ENCODE measurements at places on chromosomes 12 and 14. TPM values are rescaled to one million over a fixed set of nuclear protein-coding genes. Genes with fewer than 3 reads are reported as not detected.

- peak overlapping the region; percentile 22 for H3K27ac ChIP-seq
- peaks cover 61% of the 10 kb centered on the region for H3K36me3 ChIP-seq
- ATAC-seq = no peak
- no peaks in the 10 kb centered on the region for H3K27me3 ChIP-seq
- no peak overlapping the region for H3K4me3 ChIP-seq
Observed at GRCh38 chr12:119681111-119681510, 13.2 kb downstream of the PRKAB1 start.

DNA sequence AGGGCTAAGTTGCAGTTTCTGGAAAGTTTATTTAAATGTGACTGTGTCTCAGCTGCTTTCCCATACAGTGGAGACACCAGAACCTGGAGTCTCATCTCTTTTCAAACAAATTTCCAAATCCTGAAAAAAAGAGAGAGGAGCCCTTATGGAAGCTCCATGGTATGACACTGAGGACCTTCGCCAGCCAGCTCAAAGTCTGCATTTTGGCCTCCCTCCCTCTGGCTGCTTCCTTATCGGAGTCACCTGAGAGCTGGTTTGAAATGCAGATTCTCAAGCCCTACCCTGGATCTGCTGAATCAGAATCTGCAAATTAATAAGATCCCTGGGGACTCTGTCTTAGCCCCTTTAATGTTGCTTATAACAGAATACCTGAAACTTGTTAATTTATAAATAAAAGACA is 21.7 kb upstream of the JDP2 start:
- no peaks in the 10 kb centered on the region for H3K4me1 ChIP-seq
- no peak overlapping the region for H3K27ac ChIP-seq
- H3K4me3 ChIP-seq = no peak overlapping the region

- H3K27me3 ChIP-seq = no peaks in the 10 kb centered on the region
- ATAC-seq = no peak
- H3K4me3 ChIP-seq = no peak overlapping the region
Observed at GRCh38 chr12:19576506-19577280, 137.4 kb downstream of the AEBP2 start.

DNA sequence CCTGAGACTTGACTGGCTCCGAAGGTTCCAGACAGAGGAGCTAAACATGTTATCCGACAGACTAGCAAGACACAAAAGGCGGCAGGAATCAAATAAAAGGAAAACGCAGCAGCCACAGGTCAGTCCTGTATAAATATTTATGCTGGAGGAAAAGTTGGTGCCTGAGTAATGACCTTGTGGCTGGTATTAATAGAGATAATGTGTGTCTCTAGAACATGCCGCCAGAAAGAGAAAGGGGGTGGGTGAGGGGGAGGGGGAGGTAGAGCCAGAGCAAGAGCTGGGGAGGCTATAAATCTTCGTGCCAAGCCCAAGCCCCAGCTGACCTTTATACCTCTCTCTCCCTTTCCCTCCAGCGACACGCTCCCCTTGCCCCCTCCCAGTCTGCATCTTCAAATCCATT is 590.4 kb downstream of the MED13L start:
- no peaks in the 10 kb centered on the region for H3K36me3 ChIP-seq
- no peak overlapping the region for H3K4me3 ChIP-seq
- H3K27me3 ChIP-seq = no peaks in the 10 kb centered on the region

GRCh38 chr12:128745772-128746689 is 77.7 kb downstream of the SLC15A4 start:
- H3K27ac ChIP-seq = no peak overlapping the region
- H3K27me3 ChIP-seq = peaks cover 14% of the 10 kb centered on the region
- no peak for ATAC-seq
- no peak overlapping the region for H3K4me3 ChIP-seq

- peaks cover 19% of the 10 kb centered on the region for H3K27me3 ChIP-seq
- ATAC-seq = no peak
- H3K4me1 ChIP-seq = no peaks in the 10 kb centered on the region
- no peaks in the 10 kb centered on the region for H3K36me3 ChIP-seq
- H3K27ac ChIP-seq = no peak overlapping the region
Observed at GRCh38 chr12:127194176-127194575, 1072.8 kb upstream of the TMEM132C start.

DNA sequence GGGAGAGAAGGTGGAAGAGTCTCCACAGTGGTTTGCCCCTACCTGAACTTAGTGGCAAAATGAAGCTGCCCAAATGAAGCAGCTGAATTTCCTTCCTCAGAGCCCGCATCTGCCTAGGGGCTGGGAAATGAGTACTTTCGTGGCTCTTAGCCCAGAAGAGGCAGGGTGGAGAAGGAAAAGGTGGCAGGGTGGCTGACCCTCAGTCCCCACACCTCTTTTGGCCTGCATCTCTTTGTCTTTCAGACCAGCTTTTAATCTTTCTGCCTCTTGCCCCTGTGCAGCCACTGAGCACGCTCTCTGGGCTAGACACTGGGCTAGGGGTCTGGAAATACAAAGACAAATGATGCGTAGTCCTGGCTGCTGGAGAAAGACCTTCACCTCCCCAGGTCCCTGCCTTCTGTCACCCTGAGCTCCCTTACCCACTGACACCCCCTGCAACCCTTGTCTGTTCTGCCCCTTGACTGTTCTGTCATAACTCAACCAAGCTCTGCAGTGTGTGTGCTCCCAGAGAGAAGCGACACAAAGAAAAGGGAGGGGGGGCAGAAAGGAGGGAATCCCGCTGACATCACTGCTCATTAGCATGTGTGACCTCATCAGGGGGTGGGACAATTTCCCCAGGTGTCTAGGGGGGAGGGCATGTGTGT is 371 bp upstream of the REM2 start:
- peaks cover 30% of the 10 kb centered on the region for H3K4me1 ChIP-seq
- peaks cover 19% of the 10 kb centered on the region for H3K36me3 ChIP-seq
- no peak for ATAC-seq
- no peak overlapping the region for H3K4me3 ChIP-seq
- peak overlapping the region; percentile 49 for H3K27ac ChIP-seq

- ATAC-seq = no peak
- H3K27me3 ChIP-seq = peaks cover 3% of the 10 kb centered on the region
- H3K4me3 ChIP-seq = no peak overlapping the region
- no peaks in the 10 kb centered on the region for H3K36me3 ChIP-seq
Observed at GRCh38 chr12:24177889-24178288, 228.4 kb upstream of the SOX5 start.

DNA sequence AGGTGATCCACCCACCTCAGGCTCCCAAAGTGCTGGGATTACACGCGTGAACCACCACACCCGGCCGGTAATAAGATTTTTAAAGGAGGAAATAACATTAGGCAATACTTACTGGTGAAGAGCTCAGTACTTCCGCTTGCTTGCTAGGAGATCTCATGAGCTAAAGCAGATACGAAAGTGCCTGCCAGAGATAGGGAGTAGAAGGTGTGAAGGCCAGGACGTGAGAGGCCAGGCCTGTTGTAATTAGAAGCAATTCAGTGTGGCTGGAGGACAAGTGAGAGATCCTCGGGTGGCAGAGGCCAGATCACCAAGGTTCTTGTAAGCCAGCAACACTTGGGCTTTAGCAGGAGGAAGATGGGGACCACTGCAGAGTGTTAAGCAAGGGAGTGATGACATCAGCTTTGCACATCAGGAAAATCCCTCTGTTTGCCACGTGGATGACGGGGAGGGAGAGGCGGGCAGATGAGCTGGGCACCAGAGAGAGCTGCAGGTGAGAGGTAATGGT is 7.6 kb downstream of the TECPR2 start:
- H3K27ac ChIP-seq = peak overlapping the region; percentile 44
- no peak overlapping the region for H3K4me3 ChIP-seq
- no peaks in the 10 kb centered on the region for H3K27me3 ChIP-seq

Gene HDAC7
- 163 TPM for total RNA-seq

Gene SLC6A15
- total RNA-seq = 0.78 TPM

Gene FSCB
- total RNA-seq = not detected

Gene RASAL1
- 1.0 TPM for total RNA-seq

Gene CAPRIN2
- 11.3 TPM for total RNA-seq

Gene TAMALIN
- 3.5 TPM for total RNA-seq

Gene STAC3
- total RNA-seq = 3.2 TPM

Gene DLGAP5
- total RNA-seq = 93.8 TPM

Gene FGF6
- not detected for total RNA-seq

All from activated T-helper 17 cell treated with anti-CD3 and anti-CD28 coated beads, Interleukin-2, amount 50 U/mL, for 72 hours (primary cell).